Lower lobe of right lung (tissue), 2 donors: ENCODE measurements at places on chromosomes 1 and 21.
A peak's percentile ranks its signal among the peaks of the same experiment; 100 is the strongest.

- no peak for DNase-seq
These were observed 113.3 kb upstream of the DPT start for GRCh38 chr1:168842306-168842705.

- DNase-seq, result no peak
These were observed 6.5 kb downstream of the CAPN9 start for GRCh38 chr1:230753586-230754251.

- no peak for DNase-seq
These were observed 259.0 kb downstream of the NEGR1 start for GRCh38 chr1:72023063-72023930.

DNA sequence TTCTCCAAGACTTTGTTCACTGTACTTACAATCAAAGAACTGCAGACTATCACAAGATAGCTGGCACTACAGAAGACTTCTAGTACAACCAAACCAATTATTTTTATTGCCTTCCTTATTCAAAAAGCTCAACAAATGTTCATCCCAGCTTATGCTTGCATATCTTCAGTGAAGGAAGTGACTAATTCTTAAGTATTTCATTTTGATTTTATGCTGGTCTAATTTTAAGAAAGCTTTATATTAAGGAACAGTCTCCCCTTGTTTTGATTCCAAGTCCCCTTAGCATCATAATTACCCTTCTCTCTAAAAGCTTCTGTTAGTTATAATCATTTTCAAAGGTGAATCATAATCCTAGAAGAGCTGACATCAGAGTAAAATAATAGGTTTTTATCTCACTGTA lies 132.9 kb downstream of the LRRIQ3 start:
- no peak for DNase-seq

GRCh38 chr1:3013371-3014049 lies 7.8 kb upstream of the ACTRT2 start:
- peak; percentile 37 for DNase-seq

- DNase-seq, result no peak
These were observed 51.1 kb downstream of the AGPAT3 start for GRCh38 chr21:43916076-43916475.

DNA sequence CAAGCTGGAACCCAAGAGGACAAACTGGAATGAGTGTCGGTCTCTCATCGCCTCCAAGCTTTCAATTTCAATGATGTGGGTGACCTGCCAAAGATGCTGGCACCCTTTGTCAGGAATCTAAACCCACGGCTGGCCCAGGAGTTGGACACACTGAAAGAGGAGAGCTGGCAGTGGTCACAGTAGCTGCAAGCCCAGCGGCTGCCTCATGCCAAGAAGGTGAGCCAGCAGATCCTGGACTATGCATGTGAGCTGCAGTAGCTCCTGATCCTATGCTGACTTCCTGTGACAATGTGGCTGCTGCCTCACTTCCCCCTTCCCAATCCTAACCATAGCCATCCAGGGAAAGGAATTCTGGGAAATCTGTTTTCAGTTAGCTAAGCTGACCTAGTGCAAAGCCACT lies 117.0 kb upstream of the VAV3 start:
- DNase-seq, result no peak

- DNase-seq, result peak; percentile 76
These were observed 13.0 kb upstream of the GUCA2A start for GRCh38 chr1:42177541-42177981.
